ENCODE measurements at places on chromosomes 12 and 14.

- peak; percentile 30 for DNase-seq
Measured at GRCh38 chr12:27785882-27786570, 6.0 kb upstream of the MANSC4 start.

DNA sequence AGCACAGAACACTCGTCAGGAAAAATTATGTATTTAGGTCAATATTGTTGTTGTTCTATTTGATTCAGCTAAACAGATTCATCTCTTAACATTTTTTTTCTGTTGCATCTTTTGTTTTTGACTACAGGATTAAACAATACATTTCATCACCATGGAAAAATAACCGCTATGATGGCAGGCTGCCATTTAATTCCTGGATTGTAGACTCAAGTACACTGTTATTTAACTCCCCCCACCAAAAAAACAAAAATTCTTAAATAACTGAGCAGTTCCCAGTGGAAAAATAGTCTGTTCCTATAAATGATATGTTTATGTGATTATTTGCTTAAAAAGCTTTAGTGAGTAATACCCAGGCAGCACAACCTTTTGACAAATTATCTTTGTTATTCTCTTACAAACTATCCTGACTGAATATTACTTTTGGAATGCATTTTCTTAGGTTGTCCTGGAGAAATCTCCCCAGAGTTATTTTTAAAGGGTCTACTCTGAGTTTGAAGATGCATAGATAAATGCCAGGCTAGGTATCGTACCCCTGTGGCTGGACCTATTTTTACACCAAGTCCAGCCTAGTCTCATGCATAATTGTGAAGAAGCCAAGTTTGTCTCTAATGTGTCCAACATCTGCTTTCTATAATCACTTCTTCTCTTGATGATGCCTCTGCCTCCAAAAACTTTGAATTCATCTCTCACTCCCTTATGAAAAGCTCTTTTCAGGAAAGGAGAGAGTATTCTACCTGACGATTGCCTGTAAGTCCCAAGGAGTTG, 3.7 kb downstream of the KERA start:
- DNase-seq = no peak

DNA sequence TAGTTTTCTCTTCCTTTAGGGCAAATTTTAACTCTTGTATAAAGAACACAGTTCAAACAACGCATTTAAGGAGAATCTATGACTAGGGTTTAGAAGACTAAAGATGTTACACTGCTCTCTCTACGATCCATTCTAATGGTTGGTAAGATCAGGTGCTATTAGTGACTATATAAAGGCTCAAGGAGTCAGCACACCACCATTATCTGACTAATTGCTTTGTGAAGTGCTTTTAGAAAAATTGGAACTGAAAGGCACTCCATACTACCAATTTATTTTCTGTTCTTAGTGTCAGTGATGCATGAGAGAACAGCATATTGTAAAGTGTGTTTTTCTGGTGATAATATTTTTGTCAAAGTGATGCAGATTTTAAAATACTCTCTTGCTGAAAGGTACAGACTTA, 136.8 kb downstream of the SYT1 start:
- no peak for DNase-seq

DNA sequence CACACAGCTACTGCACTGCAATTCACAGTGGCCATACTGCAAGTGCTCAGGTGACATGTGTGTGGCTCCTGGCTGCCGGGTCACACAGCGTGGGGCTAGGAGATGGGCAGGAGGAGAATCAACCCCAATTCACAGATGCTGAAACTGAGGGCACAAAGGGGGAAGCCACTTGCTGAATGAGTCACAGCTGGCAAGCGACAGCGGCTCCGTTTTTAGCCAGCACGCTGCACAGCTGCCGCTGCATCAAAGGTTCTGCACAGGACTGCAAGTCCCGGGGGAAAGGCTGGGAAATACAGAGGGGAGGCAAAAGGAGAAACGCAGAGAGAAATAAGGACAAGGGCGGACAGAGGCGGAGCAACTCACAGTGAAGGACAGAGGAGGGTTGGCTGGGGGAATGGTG, 57.9 kb downstream of the KDM2B start:
- no peak for DNase-seq

DNA sequence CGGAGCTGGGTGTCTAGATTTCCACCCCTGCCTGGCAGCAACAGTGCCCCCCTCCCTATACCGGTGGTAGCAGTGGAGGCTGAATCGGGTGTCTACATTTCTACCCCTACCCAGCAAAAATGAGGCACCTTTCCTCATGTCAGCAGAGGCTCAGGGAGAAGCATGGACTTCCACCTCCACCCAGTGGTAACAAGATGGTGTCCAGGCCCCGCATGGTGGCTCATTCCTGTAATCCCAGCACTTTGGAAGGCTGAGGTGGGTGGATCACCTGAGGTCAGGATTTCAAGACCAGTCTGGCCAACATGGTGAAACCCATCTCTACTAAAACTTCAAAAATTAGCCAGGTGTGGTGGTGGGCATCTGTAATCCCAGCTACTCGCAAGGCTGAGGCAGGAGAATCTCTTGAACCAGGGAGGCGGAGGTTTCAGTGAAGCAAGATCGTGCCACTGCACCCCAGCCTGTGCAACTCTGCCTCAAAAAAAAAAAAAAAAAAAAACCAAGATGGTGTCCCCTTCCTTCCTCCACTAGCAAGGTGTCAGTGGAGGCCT, 35.5 kb upstream of the OR5AU1 start:
- no peak for DNase-seq

GRCh38 chr12:43214166-43214565, 337.8 kb downstream of the ADAMTS20 start:
- DNase-seq = no peak

DNA sequence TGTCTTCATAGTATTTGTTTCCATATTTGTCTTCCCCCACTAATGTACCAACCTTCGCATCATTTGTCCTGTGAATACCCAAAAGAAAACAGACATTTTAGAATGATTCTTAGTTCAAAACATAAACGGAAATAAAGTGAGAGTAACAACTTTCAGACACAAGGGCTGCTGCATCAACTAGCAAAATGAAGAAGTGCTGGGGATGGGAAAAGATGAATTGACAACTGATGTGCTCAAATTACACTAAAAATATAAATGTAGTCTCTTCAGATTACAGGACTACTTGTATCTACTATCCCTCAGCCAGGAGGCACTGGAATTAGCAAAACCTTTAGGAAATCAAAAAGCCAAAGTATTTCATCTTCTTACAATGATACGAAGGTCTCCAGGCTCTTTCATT, 743 bp downstream of the NDUFA12 start:
- DNase-seq = no peak

DNA sequence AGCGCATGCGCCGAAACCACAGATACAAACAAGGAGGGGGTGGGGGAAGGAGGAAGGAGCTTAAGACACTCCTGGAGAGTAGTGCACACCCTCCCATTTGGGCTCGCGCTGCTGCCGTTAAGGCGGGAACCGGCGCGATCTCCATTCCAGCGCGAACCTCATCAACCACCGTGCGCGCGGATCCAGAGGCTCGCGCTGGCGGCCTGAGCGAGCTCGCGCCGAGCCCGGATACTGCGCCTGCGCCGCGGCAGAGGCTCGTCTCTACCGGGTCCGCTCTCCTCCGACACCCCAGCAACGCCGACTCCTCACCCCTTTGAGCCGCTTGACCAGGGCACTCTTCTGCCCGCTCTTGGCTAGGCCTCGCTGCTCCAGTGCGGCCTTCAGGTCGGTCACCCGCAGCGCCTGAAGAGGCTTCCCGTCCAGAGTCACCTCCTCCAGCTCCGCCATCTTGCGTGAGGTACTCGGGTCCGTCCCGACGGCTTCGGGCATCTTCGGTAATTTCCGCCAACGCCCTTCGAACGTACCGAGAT, at the start of gene ACIN1:
ACIN1 (minus strand) TSS at position 471 of the 530 bp plus-strand sequence; CDS start at position 447, 24 bp downstream.
- peak; percentile 84 for DNase-seq

GRCh38 chr12:116492703-116493324, 66.4 kb upstream of the MAP1LC3B2 start:
- peak; percentile 50 for DNase-seq

DNA sequence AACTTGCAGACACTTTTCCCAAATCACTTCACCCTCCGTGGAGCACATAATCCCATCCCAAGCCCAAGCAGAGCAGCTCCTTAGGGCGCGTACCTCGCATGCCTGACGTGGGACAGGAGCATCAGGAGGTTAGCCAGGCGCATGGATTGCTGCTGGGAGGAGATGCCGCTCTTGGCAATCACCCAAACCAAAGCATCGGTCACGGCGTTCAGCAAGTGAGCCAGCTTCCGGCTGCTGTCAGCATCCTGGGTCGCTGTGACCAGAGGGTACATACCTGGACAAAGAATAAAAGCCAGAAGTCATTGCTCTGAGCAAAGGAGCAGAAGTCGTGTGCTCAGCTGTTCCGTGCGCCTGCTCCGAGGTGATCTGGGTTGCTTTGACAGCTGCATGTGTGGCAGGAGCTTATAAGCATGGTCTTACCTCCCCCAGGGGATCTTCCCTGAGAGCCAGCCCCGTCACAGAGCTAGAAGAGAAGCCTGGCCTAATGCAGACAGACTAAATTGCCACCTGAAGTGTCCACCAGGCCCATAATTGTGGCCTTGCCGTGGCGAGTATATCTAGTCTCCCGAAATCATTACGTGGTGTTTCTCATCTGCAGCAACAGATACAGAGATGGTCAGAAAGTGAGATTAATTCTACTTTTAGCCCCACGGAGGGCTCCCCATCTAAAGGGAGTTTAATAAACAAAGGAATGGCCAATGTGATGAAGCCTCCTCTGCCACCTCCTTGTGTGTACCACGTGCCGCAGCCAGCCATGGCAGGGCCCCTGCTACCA, 59.1 kb downstream of the ESR2 start:
- DNase-seq = peak; percentile 31

- peak; percentile 3 for DNase-seq
Measured at GRCh38 chr14:62645649-62646048, 399.6 kb downstream of the KCNH5 start.

DNA sequence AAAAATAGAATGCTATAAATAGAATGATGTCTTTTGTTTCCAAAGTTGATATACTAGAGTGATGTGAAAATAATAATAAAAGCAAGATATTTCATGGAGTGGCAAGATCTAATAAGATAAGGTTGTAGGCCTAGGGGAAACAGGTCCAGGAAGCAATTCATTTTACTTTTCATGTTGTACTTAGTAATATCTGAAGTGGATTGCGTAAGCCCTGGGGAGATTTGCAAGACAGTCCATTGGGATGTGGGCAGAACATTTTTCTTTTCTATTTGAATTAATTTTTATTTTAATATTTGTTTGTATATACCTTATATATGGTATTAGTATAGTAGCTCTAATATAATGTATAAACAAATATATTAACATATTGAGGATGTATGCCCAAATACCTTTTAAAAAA, 7.5 kb downstream of the NUBPL start:
- no peak for DNase-seq

- no peak for DNase-seq
Measured at GRCh38 chr14:95652690-95653089, 33.5 kb upstream of the TCL1B start.

DNA sequence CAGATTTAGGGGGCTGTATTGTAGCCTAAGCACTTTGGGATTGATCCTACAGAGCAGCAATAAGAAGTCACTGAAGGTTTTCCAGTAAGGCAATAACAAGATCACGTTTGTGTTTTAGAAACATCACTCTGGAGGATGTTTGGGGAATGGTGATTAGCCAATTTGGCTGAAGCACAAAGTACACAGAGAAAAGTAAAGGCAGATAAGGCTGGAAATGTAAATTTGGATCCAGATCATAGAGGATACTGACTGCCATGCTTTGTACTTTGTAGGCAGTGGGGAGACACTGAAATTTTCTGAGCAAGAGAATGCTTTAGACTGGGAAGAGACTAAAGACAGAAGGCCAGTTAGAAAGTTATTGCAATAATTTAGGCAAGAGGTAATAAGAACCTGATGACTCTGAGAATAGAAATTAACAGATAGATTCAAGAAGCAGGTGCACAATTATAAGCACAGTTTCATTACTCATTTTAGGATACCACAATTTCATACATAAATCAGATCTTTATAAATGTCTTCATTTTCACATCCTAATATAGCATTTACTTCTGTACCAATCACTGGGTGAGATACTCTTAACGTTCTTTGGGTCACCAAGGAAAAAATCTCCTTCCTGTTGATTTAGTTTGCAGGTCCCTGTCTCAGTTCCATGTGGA, 314.5 kb upstream of the GARIN6 start:
- DNase-seq = no peak

- peak; percentile 73 for DNase-seq
Measured at GRCh38 chr12:53701518-53702264, 25.6 kb downstream of the CALCOCO1 start.

GRCh38 chr12:11870041-11870451, 200.7 kb upstream of the BCL2L14 start:
- no peak for DNase-seq

DNA sequence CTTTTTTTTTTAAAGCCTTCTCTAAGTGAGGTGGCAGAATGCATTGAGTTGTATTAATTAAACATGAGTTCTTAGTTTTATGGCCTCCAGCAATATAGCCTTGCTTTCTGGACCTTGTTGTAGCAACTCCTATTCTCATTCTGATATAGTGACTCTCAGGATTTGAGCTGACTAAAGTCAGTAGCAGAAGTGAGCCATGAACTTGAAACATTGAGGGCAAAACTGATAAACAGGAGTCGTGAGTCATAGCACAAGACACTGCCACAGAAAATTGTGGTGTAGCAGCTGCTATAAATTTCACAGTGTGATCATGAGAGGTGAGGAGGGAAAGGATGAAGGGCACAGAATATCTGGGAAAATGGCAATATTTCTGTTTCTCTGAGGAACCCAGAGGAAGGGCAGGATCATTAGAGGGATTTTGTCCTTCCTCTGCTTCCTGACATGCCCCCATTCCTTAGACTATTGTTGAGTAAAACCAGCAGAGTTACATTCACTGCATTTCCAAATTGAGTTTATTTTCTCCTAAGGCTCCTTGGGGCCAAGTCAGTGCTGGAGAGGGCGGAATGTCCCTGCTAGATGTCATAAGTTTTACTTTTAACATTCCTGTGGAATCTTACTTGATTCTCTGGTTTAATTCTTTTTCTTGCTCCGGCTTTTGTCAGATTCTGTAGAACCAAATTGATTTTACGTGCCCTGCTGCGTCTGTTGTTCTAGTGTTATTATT, 7.5 kb downstream of the KLRG1 start:
- DNase-seq = no peak

GRCh38 chr12:119274636-119275065, 59.9 kb upstream of the CCDC60 start:
- no peak for DNase-seq

All from RWPE1 (cell line).